ENCODE measurements at places on chromosomes 1 and 21.
A peak's percentile ranks its signal among the peaks of the same experiment; 100 is the strongest.

DNA sequence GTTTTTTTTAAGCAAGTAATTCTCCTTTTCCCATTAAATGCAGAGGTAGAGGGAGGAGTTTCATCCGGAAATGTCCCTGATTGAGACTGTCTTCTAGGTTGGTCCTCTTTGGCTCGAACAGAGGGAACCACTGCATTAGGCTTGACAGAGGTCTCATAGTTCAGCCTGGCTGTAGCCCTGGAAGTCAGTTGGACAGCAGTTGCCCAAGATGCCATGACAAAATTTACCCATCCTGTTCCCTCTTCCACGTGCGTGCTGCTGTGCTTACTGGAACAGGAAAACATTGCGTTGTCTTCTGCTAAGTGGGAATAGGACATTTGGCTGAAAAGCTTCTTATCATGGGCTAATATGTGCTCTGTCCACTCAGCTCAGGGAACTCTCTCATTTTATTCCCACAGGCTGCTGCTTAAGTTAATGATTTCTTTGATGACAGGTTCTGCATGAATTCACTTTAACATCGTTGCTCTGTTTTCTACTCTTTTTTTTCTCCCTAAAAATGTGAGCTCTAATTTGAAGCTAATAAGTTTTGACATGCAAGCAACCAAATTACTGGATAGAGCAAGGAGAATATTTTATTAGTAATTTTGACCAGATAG, 18.0 kb downstream of the KCNK1 start:
- no peak for DNase-seq

DNA sequence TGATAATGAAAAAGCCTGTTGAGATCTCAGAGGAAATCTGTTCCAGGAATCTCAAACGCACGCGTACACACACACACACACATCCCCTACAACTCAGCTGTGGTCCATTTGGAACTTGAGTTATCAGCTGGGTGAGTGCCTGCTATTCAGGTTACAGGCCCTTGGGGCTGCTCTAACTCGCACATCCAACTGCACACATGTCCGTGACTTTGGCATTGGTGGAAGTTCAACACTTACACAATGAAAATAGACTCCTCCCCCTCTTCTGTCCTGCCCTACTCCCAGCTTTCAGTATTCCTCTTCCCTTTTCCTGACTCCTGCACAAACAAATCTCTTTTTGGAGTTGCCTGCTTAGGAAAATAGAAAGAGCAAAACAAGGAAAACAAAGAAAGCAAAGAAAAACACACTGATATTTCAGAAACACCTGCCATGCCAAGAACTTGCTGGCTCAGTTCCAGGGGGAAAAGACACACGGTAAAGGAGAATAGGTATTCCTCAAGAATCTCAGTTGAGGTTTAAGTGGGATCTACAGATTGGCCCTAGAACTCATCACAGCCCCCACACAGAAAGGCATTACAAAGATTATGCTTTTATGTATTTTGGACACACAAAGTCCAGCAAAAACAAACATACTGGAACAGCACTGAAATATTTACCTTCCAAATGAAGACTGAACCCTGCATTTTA, 140.9 kb downstream of the TGFBR3 start:
- DNase-seq: no peak

DNA sequence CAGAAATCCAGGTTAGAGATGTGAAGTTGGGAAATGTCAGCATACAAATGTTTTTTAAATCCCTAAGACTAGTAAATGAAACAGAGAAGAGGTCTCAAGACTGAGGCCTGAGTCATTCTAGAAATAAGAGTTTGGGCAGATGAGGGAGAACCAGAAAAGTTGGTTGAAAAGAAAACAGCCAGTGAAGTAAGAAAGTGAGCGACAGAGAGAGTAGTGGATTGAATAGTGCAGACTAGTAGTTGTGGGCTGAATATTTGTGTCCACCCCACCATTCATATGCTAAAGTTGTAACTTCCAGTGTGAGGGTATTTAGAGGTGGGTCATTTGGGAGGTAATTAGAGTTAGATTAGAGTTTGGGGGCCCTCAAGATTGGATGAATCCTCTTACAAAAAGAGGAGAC, 889.2 kb downstream of the TTLL7 start:
- no peak for DNase-seq

GRCh38 chr1:29478879-29479278, 242.6 kb downstream of the PTPRU start:
- no peak for DNase-seq

DNA sequence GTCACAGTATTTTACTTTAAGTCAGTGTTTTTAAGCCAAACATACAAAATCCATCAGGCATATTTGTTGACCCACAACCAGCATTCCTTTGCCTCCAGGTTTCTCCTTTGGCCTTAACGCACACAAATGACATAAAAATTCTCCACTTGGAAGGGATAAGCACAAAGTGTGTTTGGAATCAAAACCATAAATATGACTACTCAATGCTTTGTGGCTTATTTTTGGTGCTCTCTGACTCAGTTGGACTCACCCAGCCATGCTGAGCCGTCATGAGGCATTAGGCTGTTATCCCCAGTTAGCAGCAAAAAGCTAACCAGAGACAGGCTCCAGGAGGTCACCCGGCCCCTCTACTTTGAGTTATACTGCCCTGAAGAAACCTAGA, 948 bp downstream of the PRUNE1 start:
- no peak for DNase-seq

DNA sequence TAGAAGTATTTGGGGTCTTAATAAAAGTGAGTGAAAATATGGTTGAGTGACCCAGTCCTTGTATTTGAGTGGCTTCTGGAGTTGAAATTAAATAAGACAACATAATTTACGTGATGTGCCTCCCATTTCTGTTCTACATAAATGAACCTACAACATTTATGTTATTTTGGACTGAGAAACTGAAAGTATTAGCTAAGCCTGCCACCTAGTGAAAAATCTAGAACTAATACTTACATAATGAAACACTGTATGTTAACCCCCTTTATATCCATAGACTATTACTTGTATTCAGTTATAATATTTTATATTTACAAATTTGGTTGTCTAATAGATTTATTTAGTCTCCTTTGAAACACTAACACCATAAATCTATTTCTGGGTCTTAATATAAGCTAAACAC, 298.9 kb downstream of the KCNT2 start:
- DNase-seq: peak; percentile 25

GRCh38 chr21:36976228-36976861, 9.9 kb upstream of the HLCS start:
- DNase-seq: no peak

- DNase-seq: no peak
These were observed 179.9 kb downstream of the FASLG start for GRCh38 chr1:172838680-172839313.

- DNase-seq: no peak
These were observed 1.6 kb downstream of the HOOK1 start for GRCh38 chr1:59816318-59816878.

DNA sequence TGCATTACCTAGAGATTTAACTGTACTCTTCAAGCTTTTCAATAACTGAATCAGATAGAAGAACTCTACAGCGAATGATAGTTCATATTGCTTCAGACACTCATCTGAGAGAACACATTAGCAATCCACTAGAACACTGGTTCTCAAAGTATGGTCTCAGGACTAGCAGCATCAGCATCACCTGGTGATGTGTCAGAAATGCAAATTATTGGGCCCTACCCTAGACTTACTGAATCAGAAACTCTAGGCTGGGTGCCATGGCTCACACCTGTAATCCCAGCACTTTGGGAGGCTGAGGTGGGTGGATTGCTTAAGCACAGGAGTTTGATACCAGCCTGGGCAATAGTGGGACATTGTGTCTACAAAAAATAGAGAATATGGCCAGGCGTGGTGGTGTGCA, 24.9 kb upstream of the GLIS1 start:
- DNase-seq: no peak

GRCh38 chr1:84862810-84863251, 30.2 kb downstream of the LPAR3 start:
- no peak for DNase-seq

GRCh38 chr1:69940816-69941215, 264.6 kb downstream of the LRRC40 start:
- DNase-seq: no peak

GRCh38 chr1:248897412-248898337, 8.4 kb upstream of the PGBD2 start:
- no peak for DNase-seq
